ENCODE measurements at places on chromosomes 13 and 19. TPM values are rescaled to one million over a fixed set of nuclear protein-coding genes. Genes with fewer than 3 reads are reported as not detected.

FARP1 gene
- total RNA-seq, result 50.3 TPM

ZNF583 gene
- 2.1 TPM for total RNA-seq

SLC25A41 gene
- not detected for total RNA-seq

PROZ gene
- total RNA-seq, result not detected

CDX2 gene
- 0.37 TPM for total RNA-seq

SNRNP70 gene
- 326 TPM for total RNA-seq

PEAK3 gene
- not detected for total RNA-seq

CLIP3 gene
- total RNA-seq, result 0.37 TPM

KLF16 gene
- 29.2 TPM for total RNA-seq

GRCh38 chr19:6424195-6424938 lies at the start of gene KHSRP:
Gene KHSRP, minus strand, starts transcription at chr19:6424811. Its CDS starts 110 bp downstream, at chr19:6424701.
- no peak for DNase-seq

GRCh38 chr19:14059652-14060155 lies 2.2 kb downstream of the PALM3 start:
- DNase-seq, result no peak

DNA sequence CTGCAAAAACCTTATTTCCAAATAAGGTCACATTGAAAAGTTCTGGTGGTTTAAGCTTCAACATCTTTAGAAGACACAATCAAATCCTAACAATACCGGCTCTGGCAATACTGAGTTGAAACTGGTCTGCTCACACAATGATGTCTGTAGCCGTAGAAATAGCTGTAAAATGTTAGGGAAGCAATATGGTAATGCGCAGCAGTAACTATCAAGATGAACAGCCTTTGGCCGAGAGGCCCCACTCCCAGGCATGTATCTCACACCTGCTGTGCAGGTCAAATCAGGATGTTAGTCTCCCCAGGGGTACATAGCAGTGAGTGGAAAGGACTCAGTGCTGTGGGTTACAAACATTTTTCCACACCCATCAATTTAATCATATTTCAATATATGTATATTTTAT lies 207.1 kb downstream of the KATNAL1 start:
- no peak for DNase-seq

DNA sequence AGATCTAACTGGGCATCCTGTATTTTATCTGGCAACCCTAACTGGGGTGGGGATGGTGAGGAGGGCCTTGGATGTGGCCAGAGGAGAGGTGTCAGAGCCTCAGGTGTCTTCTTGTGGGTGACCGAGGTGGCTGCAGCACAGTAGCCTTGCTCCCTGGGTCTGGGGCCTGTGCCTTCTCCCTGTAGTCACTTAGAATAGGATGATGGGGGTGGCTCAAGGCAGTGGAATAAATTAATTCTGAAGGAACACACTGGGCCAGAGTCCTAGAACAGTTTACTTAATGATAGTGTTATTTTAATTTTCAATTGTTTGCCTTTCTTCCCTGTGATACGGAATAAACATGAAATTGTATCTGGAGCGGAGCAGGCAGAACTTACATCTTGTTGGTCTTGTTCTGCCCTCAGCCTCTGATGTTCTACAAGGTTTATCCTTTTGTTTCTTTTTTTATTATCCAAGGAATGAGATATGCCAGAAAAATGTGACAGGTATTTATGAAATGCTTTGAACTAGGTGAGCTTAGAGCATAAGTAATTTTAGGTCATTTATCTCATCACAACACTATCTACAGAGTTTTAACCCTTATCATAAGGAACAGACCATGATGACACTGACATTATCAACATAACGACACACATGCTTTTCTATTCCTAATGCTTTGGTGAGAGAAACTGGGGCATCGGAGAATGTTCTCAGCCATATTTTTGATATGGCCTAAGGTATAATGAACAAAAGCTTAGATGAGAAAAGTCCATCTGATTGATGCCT lies 51.4 kb downstream of the LRCH1 start:
- no peak for DNase-seq

- DNase-seq, result no peak
Observed at GRCh38 chr13:111233080-111233479, 87.4 kb upstream of the TEX29 start.

GRCh38 chr13:74210693-74211393 lies 76.6 kb upstream of the KLF12 start:
- DNase-seq, result peak; percentile 2

DNA sequence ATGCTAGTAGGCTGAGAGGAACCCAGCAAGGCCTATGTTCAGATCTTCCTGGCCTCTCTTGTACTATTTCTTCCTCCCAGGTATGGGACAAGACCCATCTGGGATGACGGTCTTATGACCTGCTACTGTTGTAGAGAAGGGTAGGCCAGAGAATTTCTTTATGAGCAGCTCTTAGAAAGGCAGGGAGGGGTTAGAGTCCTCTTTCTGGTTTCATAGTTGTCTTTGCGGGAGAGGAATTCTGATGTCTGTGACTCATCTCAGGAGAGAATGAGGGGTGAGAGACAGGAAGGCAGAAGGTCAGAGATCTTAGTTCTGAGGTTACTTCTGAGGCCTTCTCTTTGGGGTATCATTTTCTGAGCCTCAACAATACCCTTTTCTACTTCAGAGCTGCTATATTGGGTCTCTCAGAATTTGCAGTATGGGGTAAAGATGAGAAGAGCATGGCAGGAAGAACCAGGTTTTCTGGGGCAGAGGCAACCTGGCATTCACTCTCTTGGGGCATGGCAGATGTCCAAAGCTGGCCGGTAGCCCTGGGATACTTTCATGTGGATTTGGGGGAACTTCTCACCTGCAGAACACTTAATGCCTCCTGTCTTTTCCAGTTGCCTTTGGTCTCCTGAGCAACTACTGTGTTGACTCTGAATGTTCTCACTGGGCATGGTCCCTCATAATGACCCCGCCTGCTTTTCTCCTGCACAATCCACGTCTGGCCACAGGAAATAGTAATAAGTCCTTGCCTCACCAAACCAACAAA lies 154.4 kb downstream of the GGACT start:
- no peak for DNase-seq

DNA sequence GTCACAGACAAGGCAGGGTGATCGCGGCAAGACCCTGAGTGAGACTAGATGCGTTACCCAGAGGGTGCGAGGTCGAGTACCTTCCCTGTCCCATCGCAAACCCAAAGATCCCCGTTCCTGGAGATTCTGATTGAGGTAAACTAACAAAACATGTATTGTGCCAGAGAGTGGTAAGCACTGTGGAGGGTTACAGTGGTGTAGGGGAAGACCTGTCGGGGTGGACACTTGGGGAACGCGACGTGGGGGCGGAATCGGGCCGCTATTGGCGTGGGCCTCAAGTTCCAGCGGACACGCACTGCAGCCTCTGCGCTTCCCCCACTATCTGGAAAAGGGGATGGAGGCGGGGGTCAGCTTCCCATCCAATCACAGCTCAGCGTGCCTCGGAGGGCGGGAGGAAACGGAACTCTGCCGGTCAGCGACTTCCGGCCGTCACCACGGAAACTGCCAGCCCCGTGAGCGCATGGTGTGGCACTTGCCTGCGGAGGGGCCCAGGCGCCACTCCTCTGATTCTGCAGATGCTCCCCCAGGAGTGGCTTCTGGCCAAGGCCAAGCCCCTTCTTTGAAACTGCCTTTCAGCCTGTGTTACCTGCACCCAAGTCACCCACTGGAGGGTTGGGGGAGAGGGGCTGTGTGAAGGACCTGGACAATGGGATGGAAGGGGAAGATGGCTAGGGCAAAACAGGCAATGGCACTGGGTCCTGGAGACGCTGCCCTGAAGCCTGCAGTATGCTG lies 1.0 kb upstream of the UBE2M start:
- DNase-seq, result peak; percentile 93

DNA sequence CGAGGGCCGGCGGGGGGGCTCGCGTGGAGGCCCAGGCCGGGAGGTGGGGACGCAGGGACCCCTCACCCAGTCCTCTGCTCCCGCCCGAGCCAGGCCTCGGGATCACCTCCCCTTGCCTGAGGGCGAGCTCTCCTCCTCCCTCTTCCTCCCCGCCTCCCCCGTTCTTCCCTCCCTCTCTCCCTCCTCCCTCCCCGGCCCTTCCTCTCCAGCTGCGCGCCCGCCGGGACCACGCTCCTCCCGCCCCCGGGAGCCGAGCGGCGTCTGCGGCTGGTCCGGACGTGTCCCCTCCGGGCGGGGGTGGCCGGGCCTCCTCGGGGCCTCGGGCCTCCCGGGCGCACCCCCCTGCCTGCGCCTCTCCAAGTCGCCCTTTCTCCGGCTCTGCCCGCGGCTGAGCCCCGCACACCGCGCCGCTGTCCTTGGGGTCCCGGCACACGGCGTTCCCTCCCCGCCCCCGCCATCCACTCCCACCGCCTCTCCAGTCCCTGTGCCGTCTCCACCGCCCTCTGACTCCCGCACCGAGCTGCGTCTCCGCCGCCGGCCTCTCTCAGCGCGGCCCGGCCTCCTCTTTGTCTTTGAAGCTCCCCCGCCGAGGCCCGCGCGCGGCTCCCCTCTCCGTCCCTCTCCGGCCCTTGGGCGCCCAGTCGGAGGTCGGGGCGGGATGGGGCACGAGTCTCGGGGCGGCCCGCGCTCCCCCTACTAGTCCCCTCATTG lies 5.7 kb downstream of the SOX1 start:
- peak; percentile 4 for DNase-seq

DNA sequence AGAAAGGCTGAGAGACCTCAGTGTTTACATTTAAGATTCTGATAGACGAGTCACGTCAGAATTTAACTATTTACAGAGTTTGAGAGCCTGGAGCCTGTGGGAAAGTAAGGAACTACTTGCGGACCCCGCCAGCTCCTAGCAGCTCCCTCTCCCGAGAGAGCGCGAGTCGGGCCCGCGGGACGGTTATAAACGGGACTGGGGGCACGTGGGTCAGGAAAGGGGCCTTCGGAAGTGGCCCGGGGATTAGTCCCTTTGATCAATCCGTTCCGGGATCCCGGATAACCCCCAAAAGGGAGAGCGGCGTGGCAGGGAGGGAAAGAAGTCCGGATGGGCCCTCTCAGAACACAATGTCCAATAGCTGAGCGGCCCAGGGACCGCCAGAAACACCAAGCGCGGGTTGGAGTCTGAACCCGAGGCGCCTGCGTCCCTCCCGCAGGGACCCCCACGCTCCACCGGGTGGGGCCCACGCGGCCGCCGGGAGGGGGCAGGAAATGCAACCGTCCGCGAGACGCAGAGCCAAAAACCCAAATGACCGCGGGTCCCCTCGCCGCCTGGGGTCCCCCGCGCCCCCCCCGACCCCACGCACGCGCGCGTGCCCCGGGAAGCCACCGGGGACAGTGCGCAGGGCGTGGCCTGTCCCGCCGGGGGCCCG lies 3.6 kb downstream of the ZIC5 start:
- no peak for DNase-seq

DNA sequence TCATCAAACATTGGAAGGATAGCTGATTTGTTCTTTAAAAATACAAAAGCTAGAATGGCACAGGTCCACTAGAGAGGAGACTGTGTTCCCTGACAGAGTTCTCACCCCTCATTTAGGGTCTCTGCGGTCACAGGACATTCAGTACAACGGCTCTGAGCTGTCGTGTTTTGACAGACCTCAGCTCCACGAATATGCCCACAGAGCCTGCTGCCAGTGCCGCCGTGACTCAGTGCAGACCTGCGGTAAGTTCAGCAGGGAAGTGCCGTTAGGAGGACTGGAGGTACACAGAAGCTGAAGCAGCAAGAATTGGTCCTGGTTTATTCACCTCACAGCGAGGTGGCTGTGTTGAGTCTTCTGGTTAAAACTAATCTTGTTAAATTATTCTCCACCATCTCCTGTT lies 90.0 kb downstream of the TNFRSF19 start:
- no peak for DNase-seq

- DNase-seq, result no peak
Observed at GRCh38 chr19:49335071-49335783, at the start of gene CD37. Gene CD37, plus strand, starts transcription at chr19:49335406. Its CDS starts 135 bp downstream, at chr19:49335541.
